ENCODE measurements at places on chromosomes 2 and 18. TPM values are rescaled to one million over a fixed set of nuclear protein-coding genes. Genes with fewer than 3 reads are reported as not detected.

Gene KCTD1
- 11.9 TPM for total RNA-seq

Gene RANBP2
- total RNA-seq = 44.6 TPM

Gene EGR4
- total RNA-seq = not detected

DNA sequence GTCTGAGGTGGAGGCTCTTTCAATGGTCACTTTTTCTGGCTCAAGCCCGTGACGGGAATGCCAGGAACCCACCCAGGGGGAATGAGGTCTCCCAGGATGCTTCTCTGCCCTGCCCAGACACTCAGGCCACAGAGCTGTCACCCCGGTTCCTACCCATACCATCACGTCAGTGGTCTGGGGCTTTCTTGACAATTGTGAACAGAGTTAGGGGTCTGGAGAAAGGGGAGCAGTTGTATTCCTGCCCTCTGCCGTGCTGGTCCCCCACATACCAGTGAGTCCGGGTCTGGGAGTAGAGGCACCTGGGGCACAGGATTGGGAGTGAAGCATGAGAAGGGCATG is 97.2 kb downstream of the B3GNT2 start:
- no peak for DNase-seq

DNA sequence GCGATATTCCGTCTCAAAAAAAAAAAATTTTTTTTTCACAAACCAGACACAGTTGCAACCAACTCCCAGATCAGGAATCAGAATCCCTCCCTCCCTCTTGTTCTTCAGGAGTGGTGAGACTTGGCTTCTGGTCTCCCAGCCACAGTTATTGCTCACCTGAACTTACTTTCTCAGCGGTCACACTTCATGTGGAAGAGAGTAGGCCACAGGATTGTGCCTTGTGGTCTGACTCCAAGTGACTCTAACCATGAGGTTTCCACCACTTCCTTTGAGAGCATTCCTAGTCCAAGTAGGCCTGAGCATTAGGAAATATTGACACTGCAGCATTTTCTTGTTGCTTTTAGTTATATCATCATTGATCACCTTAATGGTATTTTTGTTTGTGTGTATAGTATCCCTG is 12.1 kb downstream of the FMNL2 start:
- DNase-seq = no peak

DNA sequence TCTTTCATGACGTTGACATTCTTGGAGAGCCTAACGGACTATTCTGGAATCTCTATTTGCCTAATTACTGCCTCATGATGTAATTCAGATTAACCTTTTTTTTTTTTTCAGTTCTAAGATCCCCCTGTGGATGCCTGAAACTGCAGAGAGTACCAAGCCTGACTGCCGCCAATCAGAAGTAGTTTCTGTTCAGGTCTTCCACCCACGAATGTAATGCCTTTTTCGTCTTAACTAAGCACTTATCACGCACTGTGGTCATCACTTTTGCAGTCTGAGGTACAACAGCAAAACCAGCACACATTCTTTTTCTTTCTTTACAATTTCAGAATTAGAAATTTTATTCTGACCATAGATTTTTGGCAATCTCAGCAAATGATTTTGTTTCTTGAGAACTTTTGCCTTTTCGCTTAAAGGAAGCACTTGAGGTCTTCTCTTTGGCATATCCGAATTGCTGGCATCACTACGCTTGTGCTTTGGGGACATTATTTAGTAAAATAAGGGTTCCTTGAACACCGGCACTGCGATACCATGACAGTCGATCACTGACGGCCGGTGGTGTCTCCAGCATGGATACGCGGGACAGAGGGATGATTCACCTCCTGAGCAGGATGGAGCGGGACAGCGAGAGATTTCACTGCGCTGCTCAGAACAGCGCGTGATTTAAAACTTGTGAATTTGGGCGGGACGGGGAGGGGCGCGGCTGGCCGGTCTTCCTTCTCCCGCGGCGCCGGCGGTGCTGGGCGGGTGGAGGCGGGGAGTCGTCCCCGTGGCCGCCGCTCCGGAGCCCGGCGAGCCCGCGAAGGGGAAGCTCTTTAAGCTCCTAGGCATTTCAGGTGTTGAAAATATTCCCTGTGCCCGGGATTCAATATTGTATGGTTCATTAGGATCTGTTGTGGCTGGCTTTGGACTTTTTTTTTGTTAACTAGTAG is 32.0 kb upstream of the GPR55 start:
- DNase-seq = peak; percentile 87

DNA sequence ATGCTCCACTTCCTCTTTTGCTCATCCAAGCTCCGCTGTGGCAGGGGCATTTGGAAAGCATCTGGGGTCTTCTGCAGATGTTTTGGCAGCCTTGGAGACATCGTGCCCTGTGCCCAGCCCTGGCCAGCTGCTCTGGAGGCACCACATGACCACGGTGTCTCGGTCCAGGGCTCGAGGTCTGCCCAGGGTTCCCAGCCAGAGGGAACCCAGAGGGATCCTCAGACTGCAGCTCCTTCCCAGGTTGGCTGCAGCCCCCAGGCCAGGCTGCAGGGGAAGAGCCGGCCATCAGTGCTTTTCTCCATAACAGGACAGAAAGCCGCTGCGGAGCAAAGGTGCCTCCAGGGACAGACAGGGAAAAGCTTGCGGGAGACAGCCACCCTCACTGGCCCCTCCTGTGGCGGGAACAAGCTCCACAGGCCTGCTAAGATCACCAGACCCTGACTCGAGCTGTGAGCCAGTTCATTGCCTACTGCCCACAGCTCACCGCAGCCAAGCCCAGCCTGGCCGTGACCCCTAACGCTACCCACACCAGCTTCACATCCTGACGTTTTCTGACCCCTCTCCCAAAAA is 74.7 kb downstream of the SMAD7 start:
- DNase-seq = no peak

DNA sequence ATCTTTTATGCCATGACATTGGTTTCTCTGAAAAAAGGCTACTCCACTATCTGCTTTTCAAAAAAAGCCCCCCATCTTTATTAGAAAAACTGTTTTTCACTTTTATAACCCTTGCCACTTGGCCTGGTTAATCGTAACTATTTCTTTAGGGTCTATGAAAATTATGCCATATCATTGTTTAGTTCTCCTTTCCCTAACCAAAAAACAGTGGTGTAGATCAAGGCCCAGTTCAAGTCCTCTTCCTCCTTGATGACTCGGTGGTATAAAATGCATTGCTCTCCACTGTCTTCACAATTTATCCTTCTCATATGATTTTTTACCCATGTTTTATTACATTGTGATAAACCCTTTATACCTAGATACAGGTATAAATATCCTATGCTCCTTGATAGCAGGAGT is 205.5 kb downstream of the ZNF521 start:
- DNase-seq = no peak

Data from SJSA1 (cell line).